ENCODE measurements at places on chromosomes 11 and 22.

- no peak for DNase-seq
Measured at GRCh38 chr11:72771507-72771906, 19.3 kb upstream of the ARAP1 start.

GRCh38 chr11:72595292-72595684 lies 78.9 kb downstream of the PDE2A start:
- DNase-seq, result no peak

GRCh38 chr11:37647767-37648166 lies 1049.7 kb upstream of the RAG2 start:
- DNase-seq, result no peak

DNA sequence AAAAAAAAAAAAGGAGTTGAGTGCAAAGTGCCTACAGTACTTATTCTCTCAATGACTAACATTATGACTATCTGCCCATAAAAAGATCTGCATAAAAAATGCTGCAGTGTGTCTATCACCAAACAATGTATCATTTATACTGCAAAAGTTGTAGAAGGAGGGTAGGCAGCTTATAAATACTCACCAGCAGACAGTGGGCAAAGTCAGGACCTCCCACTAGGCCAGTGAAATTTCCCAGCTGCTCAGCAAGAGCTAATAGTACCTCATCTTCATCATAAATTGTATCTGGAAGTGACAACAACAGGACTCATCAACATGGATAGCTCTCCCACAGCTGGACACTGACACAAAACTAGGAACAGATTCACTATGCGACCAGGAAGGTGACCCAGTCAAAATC lies 1.6 kb downstream of the PPP2R1B start:
- DNase-seq, result no peak

- no peak for DNase-seq
Measured at GRCh38 chr11:122676638-122677037, 21.1 kb downstream of the UBASH3B start.

GRCh38 chr11:86999859-87000753 lies 37.6 kb upstream of the TMEM135 start:
- no peak for DNase-seq

GRCh38 chr11:125258291-125259032 lies 93.9 kb downstream of the PKNOX2 start:
- DNase-seq, result no peak

DNA sequence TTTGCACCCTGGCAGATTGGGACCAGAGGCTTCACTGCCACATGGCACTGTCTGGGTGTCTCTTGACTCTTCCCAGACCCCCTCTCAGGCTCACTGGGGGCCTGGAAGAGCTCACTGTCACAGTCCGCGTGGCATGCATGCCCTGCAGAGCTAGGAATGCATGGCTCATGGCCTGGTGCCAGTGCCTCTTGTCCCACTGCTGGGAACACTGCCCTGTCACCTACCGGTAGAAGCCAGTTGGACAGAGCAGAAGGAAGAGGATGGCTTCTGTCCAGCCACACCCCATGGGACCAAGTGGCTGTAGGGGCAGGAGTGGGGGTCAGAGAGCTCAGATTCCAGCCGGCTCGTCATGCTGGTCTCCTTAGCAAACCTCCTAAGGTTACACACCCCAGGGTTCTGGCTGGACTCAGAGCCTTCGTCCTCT lies 29.7 kb downstream of the MB start:
- no peak for DNase-seq

DNA sequence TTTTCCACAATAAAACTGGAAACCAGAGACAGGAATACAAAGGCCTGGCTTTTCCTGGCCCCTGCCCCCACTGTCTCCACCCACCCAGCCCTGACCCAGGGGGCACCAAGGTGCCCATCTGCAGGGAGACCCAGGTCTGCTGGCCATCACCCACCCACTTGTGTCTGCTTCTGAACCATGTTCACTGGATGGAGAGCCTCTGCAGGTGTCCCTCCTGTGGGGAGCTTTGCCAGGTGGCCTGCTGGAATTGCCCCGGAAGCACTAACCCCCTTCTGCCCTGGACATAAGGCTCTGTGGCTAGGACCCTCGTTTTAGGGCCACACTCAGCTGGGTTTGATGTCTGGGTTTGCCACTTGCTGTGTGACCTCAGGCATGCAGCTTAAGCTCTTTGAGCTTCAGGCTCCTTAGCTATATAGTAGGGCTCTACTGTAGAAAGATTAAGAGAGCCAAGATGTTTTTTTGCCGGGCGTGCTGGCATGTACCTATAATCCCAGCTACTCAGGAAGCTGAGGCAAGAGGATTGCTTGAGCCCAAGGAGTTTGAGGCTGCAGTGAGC lies 3.9 kb downstream of the SCARF2 start:
- DNase-seq, result no peak

- no peak for DNase-seq
Measured at GRCh38 chr11:115585361-115586024, 81.3 kb upstream of the CADM1 start.

DNA sequence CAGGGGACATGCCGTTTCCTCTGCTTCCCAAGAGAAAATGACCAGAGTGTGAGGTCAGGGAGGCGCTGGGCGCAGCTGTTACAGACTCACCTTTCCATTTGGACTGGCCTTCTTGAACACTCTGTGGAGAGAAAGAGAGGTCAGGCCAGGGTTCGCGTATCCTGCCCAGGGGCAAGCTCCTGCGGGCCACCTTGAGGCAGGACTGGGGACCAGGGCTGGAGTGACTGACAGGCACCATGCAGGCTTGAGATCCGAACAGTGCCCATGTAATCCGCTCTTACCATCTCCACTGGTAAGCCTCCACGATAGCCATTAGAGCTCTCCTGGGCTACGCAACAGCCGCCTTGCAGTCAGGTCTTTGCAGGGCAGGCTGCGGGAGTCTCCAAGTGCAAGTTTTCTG lies 49.3 kb downstream of the TPBGL start:
- DNase-seq, result no peak

GRCh38 chr11:93020248-93021046 lies 51.0 kb downstream of the MTNR1B start:
- DNase-seq, result no peak

DNA sequence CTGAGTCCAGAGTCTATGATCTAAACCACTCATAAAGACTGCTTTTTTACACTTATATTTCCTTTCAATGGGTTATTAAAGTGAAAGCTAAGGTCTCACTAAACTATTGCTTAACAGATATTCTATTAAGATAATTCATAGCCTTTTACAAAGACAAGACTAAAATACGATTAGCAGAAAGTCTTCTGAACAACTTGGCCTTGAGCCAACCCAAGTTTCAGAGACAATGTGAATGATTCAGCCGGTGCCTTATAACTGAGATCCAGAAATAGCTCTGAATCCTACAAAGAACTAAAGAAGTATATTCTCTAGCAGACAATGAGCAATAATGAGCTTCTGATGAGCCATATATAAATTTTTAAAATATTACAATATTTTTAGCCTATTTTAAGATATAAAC lies 41.5 kb upstream of the CARD18 start:
- DNase-seq, result no peak

- no peak for DNase-seq
Measured at GRCh38 chr11:45828996-45829395, 18.3 kb upstream of the CRY2 start.

DNA sequence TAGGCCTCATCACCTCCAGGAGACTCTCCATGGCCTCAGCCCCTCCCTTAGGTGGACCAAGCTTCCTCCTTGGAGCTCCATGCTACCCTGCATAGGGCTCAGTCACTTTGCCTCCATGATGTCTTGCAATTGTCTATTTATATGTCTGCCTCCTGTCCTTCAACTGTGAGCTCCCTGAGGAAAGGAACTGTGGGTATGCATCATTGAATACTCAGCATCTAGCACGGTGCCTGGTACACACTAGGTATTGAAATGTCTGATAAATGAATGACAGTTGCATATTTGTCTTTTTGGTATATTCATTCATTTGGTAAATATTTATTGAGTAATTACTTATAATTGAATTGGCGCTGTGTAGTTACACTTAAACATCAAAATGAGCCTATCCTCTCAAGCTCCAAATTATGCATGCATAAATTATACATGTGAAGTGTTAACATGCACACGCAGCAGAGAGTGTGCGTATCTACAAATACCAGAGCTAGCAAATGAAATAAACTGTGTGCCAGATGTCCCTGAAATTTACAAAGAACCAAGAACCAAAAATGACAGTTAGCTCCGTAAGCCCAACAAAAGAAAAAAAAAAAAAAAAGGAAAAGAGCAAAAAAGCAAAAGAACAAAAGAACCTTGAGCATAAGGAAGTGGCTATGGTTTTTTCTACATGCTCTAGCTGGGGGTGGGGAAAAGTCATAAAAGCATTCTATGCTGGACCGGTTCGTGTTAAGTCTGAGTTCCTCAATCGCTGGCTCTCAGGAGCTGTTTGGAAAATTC lies 25.2 kb downstream of the GRAP2 start:
- no peak for DNase-seq

DNA sequence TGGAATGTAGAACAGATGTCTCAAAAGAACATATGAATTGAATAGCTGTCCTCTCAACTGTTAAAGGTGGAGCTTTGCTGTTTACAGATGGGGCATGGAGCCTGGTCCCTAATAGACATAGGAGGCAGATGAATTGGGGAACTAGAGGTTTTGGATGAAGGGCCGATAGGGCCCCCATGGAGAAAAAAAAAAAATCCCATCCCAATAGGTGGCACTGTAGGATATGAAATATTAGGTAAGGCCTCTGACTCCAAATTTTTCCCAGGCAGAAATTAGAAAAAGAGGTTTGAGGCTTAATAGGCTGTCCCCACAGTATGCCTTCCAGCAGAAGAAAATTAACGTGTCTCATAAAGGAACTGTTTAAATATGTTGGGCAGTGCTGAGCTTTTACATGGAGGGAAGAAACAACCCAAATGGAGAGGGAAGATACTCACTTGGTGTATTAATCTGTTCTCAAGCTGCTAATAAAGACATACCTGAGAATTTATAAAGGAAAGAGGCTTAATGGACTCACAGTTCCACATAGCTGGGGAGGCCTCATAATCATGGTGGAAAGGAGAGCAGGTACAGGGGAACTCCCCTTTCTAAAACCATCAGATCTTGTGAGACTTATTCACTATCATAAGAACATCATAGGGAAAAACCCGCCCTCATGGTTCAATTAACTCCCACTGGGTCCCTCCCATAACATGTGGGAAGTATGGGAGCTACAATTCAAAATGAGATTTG lies 30.1 kb upstream of the TMEM45B start:
- DNase-seq, result no peak

DNA sequence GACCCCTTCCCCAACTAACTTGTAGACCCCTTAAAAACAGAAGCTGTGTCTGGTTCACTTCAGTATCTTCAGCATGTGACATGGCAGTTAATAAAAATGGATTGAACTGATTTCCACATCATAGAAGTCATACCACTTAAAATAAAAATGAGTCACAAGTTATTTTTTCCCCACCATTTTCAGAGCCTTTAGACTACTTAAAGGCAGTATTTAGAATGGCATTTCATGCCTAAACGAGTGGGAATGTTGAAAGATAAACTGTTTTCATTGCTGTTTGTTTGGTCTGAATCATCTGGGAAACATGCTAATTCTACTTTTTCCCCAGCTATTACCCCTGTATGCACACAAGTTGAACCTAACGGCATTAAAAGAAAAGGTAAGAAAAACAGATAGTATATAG lies 324.0 kb downstream of the RAB38 start:
- no peak for DNase-seq

DNA sequence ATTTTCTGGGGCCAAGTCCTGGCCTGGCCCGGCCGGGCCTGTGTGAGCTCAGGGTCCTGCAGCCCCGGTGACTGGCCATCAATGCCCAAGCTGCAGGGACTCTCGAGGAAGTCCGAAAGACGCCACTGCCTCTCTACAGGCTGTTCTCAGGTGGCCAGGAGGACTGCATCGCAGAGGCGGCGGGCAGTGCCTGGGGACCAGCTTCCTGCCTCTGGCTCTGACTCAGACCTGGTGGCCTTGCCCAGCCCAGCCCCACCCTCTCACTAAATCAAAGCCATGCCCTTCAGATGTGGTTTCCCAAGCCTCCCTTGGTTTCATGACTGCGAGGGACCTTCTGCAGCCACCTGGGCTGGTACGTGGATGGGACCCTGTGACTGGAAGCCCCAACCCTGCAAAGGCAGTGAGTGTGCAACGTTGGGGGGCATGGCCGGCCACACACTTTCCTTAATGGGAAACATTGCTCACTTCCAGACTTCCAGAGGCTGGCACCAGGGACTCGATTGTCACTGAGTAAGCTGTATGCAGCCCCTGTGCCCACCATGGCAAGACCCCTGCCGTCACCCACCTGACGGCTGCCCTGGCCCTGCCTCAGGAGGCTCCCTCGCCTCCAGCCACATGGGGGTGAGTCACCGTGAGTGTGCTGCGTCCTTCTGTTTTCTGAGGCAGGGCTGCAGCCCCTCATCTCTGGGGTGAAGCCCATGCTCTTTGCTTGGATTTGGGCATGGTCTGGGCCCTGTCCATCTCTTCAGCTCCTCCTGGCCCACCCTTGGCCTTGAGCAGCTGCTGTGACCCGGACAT lies 6.0 kb upstream of the FGF3 start:
- no peak for DNase-seq

DNA sequence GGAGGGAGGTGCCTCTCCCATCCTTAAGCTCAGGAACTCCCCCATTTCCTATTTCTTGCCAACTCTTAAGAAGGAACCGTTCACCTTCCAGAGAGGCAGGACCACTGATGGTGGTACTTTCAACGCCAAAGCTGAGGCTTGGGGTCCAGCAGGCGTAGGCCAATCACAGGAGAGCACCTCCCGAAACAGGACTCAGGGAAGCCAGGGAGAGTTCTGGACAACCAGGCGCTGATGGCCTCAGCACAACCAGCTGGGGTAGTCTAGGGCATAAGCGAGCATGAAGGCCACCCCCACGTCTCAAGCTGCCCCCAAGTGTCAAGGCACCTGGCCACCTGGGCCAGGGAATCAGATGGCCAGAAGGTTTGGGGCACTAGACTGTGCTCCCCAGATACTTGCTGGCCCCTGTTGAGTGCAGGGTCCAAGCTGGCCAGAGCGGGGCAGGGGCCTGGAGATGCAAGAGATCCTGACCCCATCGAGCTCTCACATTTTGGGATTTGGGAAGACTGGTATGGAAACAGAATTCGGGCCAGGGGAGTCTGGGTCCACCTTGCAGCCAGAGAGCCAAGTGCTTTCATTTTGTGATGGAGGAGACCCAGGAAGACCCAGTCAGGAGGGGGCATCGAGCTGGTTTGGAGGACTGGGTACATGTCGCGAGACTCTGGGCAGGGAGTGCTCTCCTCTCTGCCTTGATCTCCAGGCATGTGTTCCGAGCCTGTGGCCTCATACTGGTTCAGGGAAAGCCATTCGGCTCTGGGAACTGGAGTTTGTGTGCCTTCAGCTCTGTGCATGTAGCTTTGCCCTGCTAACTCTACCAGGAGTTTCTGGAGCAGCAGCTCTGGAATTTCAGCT lies 926 bp downstream of the CD6 start:
- peak; percentile 53 for DNase-seq

Measured in CD4-positive, alpha-beta T cell treated with Interleukin-15 for 1 hour (primary cell).